Right forelimb (tissue), 1 donor: ENCODE measurements at places on chromosomes 12 and 14.
A peak's percentile ranks its signal among the peaks of the same experiment; 100 is the strongest.

DNA sequence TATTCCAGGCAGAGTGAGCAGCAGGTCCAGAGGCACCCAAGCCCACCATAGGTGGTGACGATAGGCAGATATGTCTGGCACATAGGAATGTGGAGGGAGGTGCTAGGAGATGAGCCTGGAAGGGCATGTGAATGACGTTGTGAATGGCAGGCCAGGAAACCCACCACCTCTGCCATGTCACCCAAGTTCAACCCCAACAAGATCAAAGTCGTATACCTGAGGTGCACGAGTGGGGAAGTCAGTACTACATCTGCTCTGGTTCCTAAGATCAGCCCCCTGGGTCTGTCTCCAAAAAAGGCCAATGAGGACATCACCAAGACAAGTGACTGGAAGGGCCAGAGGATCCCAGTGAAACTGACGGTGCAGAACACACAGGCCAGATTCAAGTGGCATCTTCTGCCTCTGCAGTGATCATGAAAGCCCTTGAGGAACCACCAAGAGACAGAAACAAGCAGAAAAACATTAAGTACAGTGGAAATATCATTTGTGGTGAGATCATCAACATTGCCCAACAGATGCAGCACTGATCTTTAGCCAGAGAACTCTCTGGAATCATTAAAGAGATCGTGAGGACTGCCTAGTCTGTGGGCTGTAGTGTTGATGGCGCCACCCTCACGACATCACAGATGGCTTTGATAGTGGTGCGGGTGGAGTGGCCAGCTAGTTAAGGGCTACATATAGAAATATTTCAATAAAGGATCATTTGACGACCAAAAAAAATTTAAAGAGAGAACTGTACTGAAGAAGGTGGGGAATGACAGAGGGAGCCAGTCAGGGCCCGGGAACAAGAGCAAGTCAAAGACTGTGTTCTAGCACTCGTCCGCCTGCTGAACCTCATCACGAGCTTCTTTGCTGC, 99.7 kb downstream of the ZFP36L1 start:
- DNase-seq: peak; percentile 40

GRCh38 chr14:62369919-62370560, 607.8 kb downstream of the SNAPC1 start:
- no peak for DNase-seq

DNA sequence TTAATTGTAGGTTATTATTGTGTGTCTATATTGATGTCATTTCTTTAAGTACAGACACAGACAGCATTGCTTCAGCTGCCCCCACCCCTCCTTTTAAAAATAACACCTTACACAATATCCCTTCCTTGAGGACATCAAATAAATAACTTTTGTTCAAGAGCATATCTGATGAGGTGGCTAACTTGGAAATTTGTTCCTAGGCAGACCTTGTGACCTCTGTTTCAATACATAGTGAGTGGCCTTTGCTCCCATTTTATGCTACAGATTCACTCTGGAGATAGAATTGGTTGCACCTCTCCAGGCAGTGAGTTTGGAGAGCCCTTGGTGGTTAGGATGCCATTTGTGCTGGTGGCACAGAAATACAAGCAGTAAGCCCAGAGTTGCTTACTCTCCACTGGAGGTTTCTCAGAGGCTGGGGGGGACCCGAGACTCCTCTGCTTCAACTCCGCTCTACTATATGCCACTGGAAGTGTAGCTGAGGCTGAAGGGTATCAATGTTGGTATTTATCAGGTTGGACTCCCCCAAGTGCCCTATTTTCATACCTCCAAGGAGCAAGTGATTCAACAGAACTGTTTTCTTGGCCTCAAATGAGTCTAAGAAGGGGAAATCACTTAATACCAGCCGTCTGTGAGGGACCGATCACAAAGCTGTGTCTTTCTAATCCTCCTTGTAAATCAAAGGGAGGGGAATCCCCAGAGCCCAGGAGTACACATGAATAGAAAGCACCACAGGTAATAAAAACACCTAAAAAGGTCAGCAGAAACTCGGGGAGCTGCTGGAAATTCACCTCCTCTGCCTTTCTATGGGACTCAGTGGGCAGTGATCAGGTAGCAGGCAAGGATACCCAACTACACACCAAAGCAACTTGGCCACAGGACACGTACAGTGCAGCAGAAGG, 463.1 kb downstream of the RAD51B start:
- DNase-seq: no peak

GRCh38 chr12:2925322-2925995, 33.7 kb upstream of the TEAD4 start:
- DNase-seq: no peak

- no peak for DNase-seq
These were observed 19.5 kb downstream of the CCDC91 start for GRCh38 chr12:28209782-28210181.

DNA sequence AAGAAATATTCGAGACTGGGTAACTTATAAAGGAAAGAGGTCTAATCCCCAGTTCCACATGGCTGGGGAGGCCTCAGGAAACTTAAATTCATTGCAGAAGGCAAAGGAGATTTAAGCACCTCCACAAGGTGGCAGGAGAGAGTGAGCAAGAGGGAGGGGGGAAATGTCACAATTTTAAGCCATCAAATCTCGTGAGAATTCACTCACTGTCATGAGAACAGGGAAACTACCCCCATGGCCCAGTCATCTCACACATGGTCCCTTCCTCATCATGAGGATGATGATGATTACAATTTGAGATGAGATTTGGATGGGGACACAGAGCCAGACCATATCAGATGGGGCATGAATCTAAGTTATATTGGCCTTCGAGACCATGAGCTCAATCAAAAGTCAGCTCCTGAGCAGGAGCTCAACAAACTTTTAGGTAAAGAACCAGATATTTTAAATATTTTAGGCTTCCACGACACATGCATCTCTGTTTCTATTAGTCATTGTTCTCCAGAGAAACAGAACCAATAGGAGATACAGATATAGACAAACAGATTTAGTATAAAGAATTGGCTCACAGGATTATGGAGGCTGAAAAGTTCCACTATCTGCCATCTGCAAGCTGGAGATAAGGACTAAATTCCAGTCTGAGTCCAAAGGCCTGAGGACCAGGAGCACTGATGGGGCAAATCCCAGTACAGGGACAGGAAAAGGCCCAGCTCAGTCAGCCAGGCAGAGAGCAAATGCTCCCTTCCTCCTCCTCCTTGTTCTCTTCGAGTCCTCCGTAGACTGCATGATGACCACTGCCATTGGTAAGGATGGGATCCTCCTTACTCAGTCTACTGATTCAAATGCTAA, 24.9 kb downstream of the DGLUCY start:
- no peak for DNase-seq

- DNase-seq: no peak
These were observed 9.7 kb downstream of the VRK1 start for GRCh38 chr14:96806836-96807235.

DNA sequence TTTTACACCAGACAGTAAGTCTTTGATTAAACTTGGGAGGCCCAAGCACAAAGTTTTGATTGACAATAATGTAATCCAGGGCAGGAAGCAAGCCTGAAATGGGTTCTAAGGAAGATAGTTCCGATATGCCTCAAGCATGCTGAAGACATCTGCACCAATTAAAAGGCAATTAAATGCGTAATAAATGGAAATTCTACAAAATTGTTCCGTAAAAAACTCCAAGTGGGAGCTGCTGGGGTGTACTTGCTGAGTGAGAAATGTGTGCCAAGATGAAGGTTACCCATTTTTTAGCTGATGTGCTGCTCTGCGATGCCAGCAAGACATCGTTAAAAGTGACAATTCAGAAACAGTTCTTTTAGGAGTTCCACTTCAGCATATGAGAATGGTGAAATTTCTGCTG, 146.3 kb upstream of the GZMB start:
- no peak for DNase-seq

DNA sequence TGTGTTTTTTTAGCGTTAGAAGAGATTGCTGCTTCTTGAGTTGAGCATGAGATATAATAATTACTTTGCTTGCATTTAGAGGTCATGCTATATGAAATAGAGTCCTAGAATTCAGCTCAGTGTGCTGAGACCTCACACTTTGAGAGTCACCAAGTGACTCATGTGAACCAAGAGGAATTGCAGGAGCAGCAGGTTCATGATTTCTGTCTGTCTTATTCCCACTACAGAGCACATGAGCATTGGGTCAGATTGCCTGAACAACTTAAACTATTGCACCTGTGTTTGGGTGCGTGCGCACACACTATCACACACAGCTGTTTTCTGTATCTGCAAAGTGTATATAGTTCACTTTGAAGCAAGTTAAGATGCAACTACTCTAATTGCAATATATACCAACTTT, 109.3 kb downstream of the FGD4 start:
- DNase-seq: no peak

- DNase-seq: peak; percentile 24
These were observed 4.9 kb upstream of the KIF26A start for GRCh38 chr14:104133496-104133895.

GRCh38 chr12:128991716-128992115, 138.4 kb downstream of the GLT1D1 start:
- DNase-seq: no peak

- no peak for DNase-seq
These were observed 35.2 kb upstream of the MEG3 start for GRCh38 chr14:100790502-100791347.

DNA sequence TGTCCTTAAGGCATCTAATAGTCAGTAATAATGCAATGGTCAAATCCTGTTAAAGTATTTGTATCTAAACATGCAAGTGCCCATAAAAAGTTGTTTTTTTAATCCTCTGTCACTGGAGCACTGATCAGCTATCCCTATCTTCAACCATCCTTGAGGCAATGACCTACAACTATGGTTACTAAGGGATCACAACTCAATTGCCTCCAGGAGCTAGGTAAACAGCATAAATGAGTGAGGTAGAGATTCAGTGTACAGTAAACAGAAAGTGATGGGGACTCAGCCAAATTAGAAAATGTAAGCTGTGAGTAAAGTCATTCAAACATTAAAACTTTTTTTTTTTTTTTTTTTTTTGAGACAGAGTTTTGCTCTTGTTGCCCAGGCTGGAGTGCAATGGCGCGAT, 18.6 kb downstream of the SPPL3 start:
- DNase-seq: no peak

- DNase-seq: no peak
These were observed 212.6 kb upstream of the SLC16A7 start for GRCh38 chr12:59383079-59383822.

DNA sequence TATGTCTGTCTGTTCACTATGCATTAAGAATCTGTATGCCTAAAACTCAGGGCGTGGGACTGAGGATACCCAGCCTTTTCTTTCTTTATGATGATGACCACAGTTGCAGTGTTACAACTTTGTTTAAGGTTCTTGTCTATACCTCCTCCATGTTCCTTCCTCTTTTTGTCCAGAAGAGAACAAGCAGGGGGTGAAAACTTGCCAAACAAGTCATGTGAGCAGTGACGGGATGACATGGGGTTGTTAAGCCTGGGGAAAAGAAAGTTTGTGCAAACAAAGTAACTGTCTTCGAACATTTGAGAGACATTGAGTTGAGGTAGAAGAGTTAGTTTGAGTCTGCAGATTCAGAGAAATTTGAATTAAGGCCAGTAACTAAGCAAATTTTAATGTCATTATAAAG, 505.5 kb downstream of the NPAS3 start:
- DNase-seq: no peak

GRCh38 chr12:1422604-1423315, 171.6 kb downstream of the FBXL14 start:
- DNase-seq: no peak

- no peak for DNase-seq
These were observed 69.9 kb upstream of the AVPR1A start for GRCh38 chr12:63220921-63221320.

GRCh38 chr12:81141217-81141616, 63.3 kb downstream of the ACSS3 start:
- DNase-seq: no peak

- DNase-seq: no peak
These were observed 667.2 kb downstream of the GALC start for GRCh38 chr14:87325741-87326140.

- no peak for DNase-seq
These were observed 72.3 kb downstream of the CRADD start for GRCh38 chr12:93749515-93749914.

DNA sequence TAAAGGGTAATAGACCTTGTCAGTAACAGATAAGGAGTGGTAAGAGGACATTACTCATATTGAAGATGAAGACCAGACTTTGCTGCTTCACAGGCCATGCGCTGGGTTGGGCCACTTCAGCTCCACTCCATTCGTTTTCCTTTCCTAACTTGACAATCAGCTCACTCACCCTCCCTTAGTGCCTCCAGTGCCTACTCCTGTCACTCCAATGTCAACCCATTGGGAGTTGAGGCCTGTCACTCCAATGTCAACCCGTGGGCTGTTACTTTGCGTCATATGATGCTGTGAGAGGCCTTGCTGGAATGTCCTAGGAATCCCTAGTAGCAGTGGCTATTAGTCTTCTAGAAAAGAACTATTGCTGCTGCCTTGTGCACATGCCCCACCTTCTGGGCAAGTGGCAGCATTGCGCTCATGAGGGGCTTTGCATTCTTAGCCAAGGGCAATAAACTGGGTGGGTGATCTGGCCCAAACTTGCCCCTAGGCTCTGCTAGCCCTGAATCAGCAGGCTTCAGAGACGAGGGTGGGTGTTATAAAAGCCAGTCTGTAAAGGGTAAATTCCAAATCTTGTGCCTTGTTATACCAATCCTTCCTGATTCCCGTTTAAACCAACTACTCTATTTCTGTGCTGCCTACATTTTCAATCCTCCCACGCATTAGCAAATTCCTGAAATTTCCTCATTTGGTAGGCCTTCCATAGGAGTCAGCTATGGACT, 36.1 kb downstream of the BAZ2A start:
- DNase-seq: peak; percentile 72

GRCh38 chr14:100536721-100537445, 50.3 kb downstream of the BEGAIN start:
- peak; percentile 37 for DNase-seq

GRCh38 chr14:95765051-95765450, 51.1 kb upstream of the TCL1A start:
- DNase-seq: no peak

GRCh38 chr14:58788655-58789503, 151.1 kb downstream of the DACT1 start:
- no peak for DNase-seq

- no peak for DNase-seq
These were observed 48.1 kb downstream of the KDM2B start for GRCh38 chr12:121532503-121533393.

- no peak for DNase-seq
These were observed 37.8 kb downstream of the PROX2 start for GRCh38 chr14:74838166-74838565.

DNA sequence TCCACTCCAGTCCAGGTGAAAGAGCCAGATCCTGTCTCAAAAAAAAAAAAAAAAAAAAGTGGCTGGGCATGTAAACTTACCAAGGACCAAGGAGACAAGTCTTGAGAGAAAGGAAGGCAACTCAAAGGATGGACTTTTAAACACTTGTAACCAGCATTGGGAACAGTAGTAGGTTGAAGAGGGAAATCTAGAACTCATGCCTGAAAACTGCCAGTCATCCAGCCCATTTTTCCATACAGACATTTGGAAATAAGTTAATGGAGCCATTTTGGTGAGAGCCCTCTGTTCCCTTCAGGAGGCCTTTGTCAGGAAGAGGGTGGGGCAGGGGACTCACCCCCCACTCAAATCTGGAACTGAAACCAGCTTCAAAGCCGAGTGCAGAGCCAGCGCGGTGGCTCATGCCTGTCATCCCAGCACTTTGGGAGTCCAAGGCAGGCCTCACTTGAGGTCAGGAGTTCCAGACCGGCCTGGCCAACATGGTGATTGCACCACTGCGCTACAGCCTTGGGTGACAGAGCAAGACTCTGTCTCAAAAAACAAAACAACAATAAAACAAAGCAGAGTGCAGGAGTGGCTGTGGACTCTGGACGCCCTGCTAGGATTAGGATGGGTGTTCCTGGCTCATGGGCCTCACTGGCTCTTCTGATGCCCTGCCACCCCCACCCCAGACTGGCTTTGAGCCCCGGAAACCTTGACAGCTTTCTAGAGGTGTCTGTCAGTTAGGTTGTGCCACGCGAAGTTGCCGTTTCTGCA, 1.6 kb upstream of the MLXIP start:
- peak; percentile 19 for DNase-seq
